ENCODE measurements at places on chromosomes 12 and 14.

DNA sequence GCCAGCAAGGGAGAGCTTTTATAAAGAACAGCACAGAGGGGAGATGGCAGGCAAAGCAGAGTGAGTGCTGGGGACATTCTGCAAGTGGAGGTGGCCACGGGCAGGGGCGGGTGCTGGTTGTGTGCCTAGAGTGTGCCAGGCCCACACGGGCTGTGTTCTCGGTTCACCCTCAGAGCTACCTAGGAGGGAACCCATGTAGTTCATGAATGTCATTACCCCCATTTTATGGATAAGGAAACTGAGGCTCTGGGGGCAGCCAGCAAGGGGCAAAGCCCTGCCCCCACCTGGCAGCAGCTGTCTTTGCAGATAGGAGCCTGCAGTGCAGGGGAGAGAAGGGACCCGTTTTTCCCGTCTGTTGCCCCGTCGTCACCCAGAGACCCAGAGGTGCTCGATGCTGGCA lies 85.2 kb upstream of the NCOR2 start:
- no peak for DNase-seq

DNA sequence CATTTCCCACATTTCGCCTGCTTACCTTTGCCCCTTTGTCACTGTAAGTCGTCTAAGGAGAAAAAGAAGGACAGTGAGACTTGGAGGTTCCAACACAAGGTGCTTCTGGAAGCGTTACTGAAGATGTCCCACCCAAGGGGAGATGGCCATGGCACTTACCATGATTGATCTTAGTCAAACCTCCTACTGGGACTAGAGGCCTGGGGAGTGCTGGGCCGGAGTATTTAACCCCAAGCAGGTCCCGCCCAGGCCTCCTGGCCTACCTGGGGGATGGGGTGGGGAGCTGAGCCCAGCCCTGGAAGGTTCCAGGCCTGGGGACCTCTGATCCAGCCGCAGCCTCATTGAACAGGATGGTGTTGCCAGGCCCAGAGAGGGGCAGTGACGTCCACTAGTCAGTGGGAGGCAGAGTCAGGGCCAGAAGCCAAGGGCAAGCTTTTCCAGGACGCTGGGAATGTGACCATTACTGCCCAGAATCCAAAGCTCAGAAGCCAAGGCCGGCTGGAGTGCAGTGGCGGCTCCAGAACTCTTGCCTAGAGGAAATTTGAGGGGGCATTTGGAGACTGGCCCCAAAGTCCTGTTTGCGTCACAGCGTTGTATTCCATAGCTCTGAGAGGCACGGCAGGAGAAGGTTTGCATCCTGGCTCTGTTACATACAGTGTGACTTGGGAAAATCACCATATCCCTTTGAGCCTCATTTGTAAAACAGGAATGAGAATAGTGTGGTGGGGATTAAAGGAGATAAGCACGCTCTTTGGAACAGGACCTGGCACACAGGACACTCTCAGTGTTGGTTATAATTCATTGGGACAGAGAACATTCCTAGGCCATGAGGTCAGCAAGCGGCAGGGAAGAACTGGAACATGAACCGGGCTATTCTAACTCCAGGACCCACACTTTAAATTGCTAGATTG lies at the start of gene HPD:
Gene HPD, minus strand, starts transcription at position 198 of the 911 bp plus-strand sequence. Its CDS starts 36 bp downstream, at position 162.
- no peak for DNase-seq

DNA sequence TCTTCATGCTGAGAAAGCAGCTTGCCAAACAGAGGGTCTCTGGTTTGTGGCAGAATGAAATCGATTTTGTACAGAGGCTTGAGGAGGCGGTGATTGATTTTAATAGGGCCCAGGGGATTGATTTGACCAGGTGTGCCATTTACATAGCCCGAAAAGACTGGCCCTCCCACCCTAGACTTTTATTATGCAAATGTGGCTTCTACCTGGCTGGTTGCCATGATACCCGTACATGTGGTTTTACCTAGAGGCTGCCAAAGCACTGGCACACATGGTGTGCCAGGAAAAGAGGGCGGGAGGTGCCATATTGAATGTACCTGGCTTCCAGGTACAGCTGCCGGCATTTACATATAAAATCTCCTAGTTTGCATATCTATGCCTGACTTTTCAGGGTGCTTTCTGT lies 18.0 kb upstream of the GUCY2C start:
- DNase-seq = no peak

- no peak for DNase-seq
These were observed 25.7 kb upstream of the PDZRN4 start for GRCh38 chr12:41162461-41162860.

- no peak for DNase-seq
These were observed 17.2 kb downstream of the FAM186B start for GRCh38 chr12:49588281-49588680.

All from activated naive CD4-positive, alpha-beta T cell treated with anti-CD3 and anti-CD28 coated beads, Interleukin-2, amount 50 U/mL, for 72 hours (primary cell).